ENCODE measurements at places on chromosomes 1 and 21.
A peak's percentile ranks its signal among the peaks of the same experiment; 100 is the strongest.

GRCh38 chr1:192887426-192887825 is 78.6 kb downstream of the RGS2 start:
- H3K4me3 ChIP-seq: no peak overlapping the region
- no peaks in the 10 kb centered on the region for H3K4me1 ChIP-seq
- no peak overlapping the region for H3K27ac ChIP-seq
- no peaks in the 10 kb centered on the region for H3K36me3 ChIP-seq

DNA sequence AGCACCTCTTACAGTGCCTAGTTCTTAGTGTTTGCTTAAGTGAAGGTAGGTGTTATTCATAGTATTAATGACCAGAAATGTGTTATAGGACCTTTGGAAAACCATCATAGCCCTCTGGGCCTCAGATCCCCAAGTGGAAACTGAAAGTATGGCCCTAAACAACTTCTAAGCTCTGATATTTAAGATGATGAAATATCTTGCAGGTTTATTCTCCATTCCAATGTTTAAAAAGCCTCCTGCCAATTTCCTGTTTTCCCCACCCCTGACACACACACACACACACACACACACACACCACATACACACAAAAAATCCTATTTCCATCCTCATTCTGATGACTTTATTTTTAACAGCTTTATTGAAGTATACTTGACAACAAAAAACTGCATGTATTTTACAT is 108.2 kb downstream of the DIRAS3 start:
- no peaks in the 10 kb centered on the region for H3K27me3 ChIP-seq
- H3K27ac ChIP-seq: no peak overlapping the region
- no peak for DNase-seq
- no peaks in the 10 kb centered on the region for H3K36me3 ChIP-seq
- no peaks in the 10 kb centered on the region for H3K4me1 ChIP-seq
- no peak overlapping the region for H3K4me3 ChIP-seq

DNA sequence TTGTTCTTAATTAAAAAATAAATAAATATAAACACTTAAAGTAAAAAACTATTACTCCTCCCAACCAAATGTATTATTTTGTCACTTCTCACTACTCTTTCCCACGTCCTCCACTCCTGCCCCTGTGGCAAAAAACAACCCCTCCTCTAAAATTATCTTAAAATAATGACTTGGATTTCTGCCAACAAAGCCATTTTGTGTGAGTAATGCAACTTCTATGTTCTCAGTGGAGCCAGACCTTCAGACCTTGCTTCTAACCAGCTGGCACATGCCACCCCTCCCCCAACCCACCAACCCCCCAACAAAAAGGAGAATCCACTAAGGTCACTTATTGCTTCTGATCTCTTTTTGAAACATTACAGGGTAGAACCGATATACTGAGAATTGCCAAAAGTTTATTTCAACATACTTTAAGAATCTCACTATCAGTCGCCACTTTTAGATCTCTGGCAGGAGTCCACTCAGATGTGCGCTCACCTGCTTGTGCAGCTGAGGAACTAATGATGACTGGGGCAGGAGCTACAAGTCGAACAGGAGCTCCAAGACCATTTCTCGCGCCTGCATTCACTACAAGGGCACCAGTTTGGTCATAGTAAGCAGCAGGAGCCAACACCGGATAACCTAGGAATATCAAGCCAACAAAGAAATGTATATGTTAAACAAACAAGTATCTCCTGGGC is 58.3 kb upstream of the SDC3 start:
- no peaks in the 10 kb centered on the region for H3K27me3 ChIP-seq
- H3K36me3 ChIP-seq: peaks cover 93% of the 10 kb centered on the region
- no peak for DNase-seq
- no peak overlapping the region for H3K27ac ChIP-seq
- H3K4me1 ChIP-seq: peaks cover 29% of the 10 kb centered on the region

- no peaks in the 10 kb centered on the region for H3K36me3 ChIP-seq
- no peak overlapping the region for H3K4me3 ChIP-seq
Measured at GRCh38 chr1:225449774-225450173, 21.9 kb upstream of the LBR start.

DNA sequence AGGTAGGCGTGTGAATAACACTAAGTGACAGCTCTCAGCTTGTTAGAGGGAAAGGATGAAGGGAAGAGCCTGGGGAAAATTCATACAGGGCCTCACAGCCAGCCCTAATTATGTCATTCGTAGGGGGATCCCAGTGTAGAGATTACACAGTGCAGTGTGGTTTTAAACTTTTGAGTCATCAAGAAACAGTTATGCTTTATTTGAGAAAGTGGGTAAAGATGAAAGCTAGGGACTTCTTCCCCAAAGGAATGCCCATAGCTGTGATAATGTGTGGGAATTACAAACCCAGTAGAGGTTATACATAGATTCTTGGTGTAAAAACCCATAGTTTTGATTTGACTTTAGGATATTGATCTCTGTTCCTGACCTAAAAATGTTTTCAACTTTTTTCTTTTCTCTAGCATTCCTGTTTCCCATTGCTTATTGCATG is 1.9 kb downstream of the TTF2 start:
- no peaks in the 10 kb centered on the region for H3K27me3 ChIP-seq
- H3K27ac ChIP-seq: no peak overlapping the region
- peak overlapping the region; percentile 20 for H3K4me3 ChIP-seq

DNA sequence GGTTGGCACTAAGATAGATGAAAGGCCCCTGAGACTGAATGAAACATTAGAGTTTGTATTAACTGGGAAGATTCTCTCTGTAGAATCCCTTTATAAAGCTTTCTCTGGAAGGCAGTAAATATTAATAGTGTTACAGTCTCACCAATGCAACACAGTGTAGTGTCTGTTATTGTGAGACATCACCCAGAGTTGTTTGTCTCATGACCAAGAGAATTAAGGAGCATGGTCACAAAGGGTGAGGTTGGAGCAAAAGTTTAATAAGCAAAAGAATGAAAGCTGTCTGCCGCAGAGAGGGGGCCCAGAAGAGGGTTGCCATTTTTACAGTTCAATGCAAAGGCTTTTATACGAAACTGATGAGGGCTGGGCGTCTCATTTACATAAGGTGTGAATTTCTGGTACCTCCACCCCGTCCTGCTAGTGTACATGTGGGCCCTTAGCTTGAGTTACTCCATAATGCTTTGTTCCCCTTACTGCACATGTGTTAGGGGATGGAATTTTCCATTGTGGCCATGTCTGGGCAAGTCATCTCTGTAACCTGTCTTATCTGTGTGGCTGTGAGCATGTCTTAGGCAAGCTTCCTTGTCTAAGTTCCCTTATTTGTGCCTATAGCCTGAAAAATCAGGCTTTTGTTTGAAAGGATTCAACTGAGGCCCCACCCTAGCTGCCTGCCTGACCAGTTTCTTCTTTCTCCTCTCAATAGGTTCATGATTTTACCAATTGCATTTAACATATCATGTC is 184.1 kb downstream of the RASAL2 start:
- DNase-seq: no peak
- H3K4me3 ChIP-seq: no peak overlapping the region
- no peak overlapping the region for H3K27ac ChIP-seq
- no peaks in the 10 kb centered on the region for H3K36me3 ChIP-seq

- DNase-seq: no peak
- no peaks in the 10 kb centered on the region for H3K4me1 ChIP-seq
- no peaks in the 10 kb centered on the region for H3K36me3 ChIP-seq
- no peak overlapping the region for H3K4me3 ChIP-seq
- H3K27me3 ChIP-seq: no peaks in the 10 kb centered on the region
Measured at GRCh38 chr1:91697416-91697815, 188.5 kb downstream of the TGFBR3 start.

GRCh38 chr1:9960706-9961562 is 17.7 kb downstream of the NMNAT1 start:
- no peaks in the 10 kb centered on the region for H3K27me3 ChIP-seq
- H3K27ac ChIP-seq: peak overlapping the region; percentile 75
- H3K36me3 ChIP-seq: no peaks in the 10 kb centered on the region
- peak overlapping the region; percentile 44 for H3K4me3 ChIP-seq

GRCh38 chr1:161307230-161307768 is 2.5 kb downstream of the MPZ start:
- H3K27me3 ChIP-seq: no peaks in the 10 kb centered on the region
- H3K4me3 ChIP-seq: peak overlapping the region; percentile 41
- peaks cover 12% of the 10 kb centered on the region for H3K36me3 ChIP-seq
- peak; percentile 42 for DNase-seq

DNA sequence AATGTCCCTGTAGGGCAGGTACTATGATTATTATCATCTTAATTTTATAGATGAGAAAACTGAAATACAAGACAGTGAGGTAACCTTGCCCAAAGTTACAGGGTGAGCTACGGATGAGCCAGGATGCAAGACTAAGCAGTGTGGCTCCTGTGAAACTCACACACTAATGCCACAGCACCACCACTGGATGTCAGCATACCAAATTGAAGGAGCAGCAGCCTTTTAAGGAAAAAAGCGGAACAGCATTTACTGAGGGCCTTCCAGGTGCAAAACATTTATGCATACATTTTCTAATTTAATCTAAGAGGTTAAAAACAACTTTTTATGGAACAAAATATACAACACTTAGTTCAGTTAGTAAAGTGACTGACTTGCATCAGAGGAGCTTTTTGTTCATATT is 41.7 kb downstream of the SEC16B start:
- no peaks in the 10 kb centered on the region for H3K4me1 ChIP-seq
- H3K27me3 ChIP-seq: no peaks in the 10 kb centered on the region
- no peak for DNase-seq
- no peaks in the 10 kb centered on the region for H3K36me3 ChIP-seq

DNA sequence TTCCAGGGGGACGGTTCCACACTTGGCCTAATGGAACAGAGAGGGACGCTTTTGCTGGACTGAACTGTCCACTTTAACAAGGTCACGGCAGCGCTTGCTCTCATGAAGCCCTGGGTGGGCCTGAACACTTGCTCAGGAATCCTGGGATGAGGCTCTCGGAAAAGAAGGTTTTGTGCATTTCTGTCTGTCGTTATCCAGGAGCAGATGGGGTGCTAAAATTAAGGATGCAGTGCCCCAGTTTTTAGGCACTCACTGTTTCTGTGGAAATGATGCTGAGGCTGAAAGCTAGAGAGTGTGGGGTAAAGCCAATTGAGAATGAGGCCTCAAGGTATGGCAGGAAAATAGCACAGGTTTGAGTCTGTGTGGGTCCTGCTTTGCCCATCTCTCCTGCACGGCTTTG is 111.0 kb downstream of the DAB1 start:
- no peaks in the 10 kb centered on the region for H3K4me1 ChIP-seq
- H3K27me3 ChIP-seq: no peaks in the 10 kb centered on the region
- H3K36me3 ChIP-seq: no peaks in the 10 kb centered on the region
- DNase-seq: no peak

- H3K27ac ChIP-seq: peak overlapping the region; percentile 70
- H3K36me3 ChIP-seq: no peaks in the 10 kb centered on the region
- H3K27me3 ChIP-seq: peaks cover 31% of the 10 kb centered on the region
- peak overlapping the region; percentile 88 for H3K4me3 ChIP-seq
Measured at GRCh38 chr1:47436979-47437446, 831 bp upstream of the FOXD2 start.

- no peaks in the 10 kb centered on the region for H3K4me1 ChIP-seq
- no peak overlapping the region for H3K4me3 ChIP-seq
- no peak for DNase-seq
- H3K36me3 ChIP-seq: no peaks in the 10 kb centered on the region
- H3K27me3 ChIP-seq: no peaks in the 10 kb centered on the region
- H3K27ac ChIP-seq: no peak overlapping the region
Measured at GRCh38 chr1:210024996-210025395, 87.0 kb downstream of the SYT14 start.

DNA sequence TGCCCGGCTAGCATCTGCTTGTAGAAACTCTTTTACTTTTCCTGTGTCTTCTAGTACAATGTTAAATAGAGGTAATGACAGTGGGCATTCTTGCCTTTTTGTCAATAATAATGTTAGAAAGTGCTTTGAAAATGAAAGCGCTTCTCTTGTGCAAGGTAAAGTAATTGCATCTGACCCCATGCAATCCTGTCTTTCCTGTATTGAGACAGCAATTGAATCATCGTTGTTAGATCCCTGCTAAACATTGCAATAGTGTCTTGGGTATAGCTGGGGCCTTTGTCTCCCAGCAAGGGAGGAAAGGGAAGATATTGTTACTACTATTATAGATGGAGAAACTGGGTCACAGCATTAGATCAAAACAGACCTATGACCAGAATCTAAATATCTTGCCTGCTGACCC is 80.9 kb downstream of the TLR5 start:
- H3K36me3 ChIP-seq: no peaks in the 10 kb centered on the region
- H3K27ac ChIP-seq: no peak overlapping the region
- DNase-seq: no peak
- no peaks in the 10 kb centered on the region for H3K4me1 ChIP-seq
- peaks cover 6% of the 10 kb centered on the region for H3K27me3 ChIP-seq
- H3K4me3 ChIP-seq: no peak overlapping the region

DNA sequence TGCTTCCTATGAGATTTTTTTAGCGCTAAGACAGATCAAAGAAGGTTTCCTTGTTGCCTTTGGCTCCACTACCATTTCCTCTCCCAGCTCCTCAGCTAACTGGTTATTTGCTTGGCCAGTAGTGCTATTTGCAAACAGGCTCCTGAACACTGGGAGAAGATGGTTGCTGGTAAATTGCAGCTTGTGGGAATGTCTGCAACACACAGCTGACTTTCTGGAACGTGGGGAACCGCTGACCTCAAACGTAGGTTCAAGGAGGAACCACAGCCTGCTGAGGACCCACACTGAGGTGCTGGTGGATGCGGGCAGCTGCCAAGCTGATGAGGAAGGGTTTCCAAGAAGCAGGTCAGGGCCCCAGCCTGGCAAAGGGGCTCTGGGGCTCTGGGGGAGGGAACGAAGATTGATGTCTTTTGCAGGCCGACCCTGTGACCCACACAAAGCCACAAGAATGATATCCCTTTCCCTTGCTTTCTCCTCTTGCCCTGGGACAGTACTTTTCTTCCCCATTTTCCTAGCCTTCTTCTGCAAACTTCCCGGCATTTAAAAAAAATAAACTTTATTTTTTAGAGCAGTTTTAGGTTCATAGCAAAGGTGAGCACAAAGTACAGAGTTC is 24.8 kb downstream of the GNG4 start:
- H3K4me1 ChIP-seq: no peaks in the 10 kb centered on the region
- H3K27ac ChIP-seq: no peak overlapping the region
- H3K36me3 ChIP-seq: no peaks in the 10 kb centered on the region
- H3K4me3 ChIP-seq: no peak overlapping the region
- DNase-seq: no peak

DNA sequence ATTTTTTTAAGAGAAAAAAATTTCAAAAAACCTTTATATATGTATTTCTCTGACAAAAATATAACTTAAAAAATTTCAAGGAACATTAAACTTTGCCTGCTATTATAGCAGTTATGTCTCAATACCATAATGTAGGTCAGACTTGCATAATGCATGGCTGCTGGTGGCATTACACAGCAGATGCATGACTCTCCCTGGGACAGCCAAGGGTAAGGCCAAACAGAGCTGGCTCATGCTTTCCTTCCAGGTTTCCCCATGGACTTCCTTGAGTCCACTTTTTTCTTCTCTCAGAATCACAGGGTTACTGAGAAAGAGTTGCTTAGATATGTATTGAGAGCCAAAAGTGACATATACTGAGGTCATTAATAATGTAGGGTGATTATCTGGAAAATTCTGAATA is 43.7 kb downstream of the RHOU start:
- no peaks in the 10 kb centered on the region for H3K4me1 ChIP-seq
- no peak for DNase-seq
- H3K27ac ChIP-seq: no peak overlapping the region
- H3K4me3 ChIP-seq: no peak overlapping the region
- no peaks in the 10 kb centered on the region for H3K36me3 ChIP-seq

All from activated B cell treated with CpG ODN at 0.5 μM for 24 hours (primary cell).